Hippocampal formation (tissue), 2 donors: ENCODE measurements at places on chromosomes 2 and 18.

DNA sequence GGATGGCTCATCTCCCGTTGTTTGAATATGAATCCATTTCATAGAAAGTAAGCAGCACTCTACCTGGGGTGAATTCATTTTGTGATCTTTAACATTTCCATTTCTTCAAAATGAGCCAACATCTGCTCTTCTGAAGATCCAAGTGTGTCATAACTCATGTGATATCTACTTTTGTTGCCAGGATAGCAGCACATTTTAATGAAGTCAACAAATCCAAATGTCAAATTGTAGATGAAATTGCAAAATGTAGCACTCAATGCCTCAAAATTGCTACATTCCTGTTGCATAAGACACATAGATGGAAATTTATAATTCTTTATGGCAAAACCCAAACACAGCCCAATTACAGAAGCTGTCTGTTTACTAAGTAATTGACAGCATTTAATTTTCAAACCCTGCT, 360.7 kb downstream of the TMX3 start:
- no peak for DNase-seq

GRCh38 chr2:99555404-99555803, 65.6 kb upstream of the REV1 start:
- no peak for DNase-seq

- DNase-seq = no peak
These were observed 49.3 kb upstream of the LRPPRC start for GRCh38 chr2:44045061-44045460.

DNA sequence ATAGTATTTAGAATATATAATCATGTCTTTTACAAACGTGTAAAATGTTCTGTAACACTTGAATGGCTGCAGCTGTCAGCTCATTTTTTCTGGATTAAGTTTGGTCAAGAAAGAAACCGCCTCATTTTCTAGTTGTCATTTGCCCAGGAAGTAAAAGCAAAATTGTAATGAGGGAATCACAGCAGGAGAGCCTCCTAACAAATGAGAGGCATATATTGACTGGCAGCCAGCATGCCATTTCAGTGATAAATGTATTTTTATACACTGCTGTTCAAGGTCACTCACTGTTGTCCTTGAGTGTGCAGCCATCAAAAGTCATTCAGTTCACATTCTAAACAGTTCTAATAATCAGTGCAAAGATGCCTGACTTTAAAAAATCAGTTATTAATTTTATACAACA, 144.3 kb upstream of the BOD1L2 start:
- DNase-seq = no peak

GRCh38 chr18:9356976-9357375, 22.4 kb downstream of the TWSG1 start:
- DNase-seq = no peak

- DNase-seq = no peak
These were observed 16.7 kb upstream of the CELF4 start for GRCh38 chr18:37582261-37582660.
